ENCODE measurements at places on chromosomes 5 and 9.

- DNase-seq, result no peak
These were observed 2.6 kb upstream of the CCDC187 start for GRCh38 chr9:136306211-136307208.

DNA sequence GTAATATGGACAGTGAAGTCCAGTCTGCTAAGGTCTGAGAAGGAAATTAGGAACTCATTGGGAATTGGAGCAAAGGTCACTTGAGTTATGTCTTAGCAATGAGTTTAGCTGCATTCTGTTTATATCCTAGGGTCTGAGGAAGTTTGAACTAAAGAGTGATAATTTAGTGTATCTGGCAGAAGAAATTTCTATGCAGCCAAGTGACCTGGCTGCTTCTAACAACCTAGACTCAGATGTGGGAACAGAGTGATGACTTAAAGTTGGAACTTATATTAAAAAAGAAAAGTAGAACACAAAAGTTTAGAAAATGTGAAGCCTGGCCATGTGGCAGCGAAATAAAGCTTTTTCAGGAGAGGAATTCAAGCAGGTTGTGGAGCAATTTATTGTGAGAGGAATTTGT is 106.2 kb downstream of the PRDM9 start:
- no peak for DNase-seq

GRCh38 chr5:158261674-158262367 is 402.9 kb upstream of the CLINT1 start:
- DNase-seq, result no peak

DNA sequence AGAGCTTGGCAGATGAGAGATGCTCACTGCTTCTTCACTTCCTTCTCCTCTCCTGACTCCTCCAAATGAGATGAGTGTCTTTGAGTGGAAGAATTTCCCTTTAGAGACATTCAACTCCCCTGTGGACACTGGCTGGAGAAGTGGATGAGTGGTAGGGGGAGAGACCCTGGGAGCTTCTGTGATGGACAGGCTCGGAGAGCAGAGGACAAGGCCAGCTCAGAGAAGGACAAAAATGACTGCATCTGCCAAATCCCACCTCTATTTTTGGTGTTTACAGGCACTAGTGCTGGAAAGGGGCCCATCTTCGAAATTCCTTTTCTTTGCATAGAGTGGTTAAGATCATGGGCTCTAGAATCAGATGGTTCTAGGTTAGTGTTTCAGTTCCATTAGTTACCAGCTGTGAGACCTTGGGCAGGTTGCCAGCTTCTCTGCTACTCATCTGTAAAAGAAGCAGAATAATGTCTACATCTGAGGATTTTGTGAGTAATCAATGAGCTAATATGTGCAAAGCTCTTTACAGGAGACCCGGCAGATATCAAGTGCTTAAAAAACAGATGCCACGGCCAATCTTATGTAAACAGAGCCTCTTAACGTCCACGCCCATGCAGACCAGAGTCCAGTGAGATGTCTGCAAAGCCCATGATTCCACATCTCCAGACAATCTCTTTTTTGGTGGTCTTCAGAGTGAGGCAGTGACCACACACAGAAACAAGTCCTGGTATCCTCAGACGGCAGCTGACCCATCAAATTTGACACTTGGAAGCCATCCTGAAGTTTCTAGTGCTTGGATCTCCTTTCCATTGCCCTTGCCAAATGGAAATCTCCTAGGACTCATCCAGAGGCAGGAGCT is 13.6 kb upstream of the COL27A1 start:
- DNase-seq, result no peak

- DNase-seq, result no peak
These were observed 43.1 kb downstream of the ELL2 start for GRCh38 chr5:95918421-95919006.

- DNase-seq, result no peak
These were observed 285.3 kb upstream of the FAM174A start for GRCh38 chr5:100249884-100250269.

DNA sequence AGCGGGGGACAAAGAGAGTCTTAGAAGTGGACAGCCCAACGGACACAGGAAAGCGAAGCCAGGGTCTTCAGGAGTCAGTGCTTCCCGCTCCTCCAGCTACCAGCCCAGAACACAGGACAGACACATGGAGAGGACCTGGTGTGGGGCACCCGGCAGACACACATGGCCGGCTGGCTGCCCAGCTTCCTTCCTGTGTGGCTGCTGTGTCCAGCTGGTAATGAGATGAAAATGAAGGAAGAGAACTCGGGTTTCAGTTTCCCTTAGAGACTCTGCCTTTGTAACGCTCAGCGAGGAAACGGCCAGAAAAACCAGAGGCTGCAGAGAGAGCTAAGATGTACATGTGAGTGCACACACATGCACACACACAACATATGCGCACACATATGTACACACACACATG is 87.5 kb downstream of the SECISBP2 start:
- DNase-seq, result no peak

- DNase-seq, result no peak
These were observed 17.4 kb upstream of the ARSI start for GRCh38 chr5:150320044-150320613.

- no peak for DNase-seq
These were observed 46.8 kb downstream of the TMEM245 start for GRCh38 chr9:109072821-109073435.

GRCh38 chr5:83312663-83313062 is 158.9 kb upstream of the VCAN start:
- no peak for DNase-seq

DNA sequence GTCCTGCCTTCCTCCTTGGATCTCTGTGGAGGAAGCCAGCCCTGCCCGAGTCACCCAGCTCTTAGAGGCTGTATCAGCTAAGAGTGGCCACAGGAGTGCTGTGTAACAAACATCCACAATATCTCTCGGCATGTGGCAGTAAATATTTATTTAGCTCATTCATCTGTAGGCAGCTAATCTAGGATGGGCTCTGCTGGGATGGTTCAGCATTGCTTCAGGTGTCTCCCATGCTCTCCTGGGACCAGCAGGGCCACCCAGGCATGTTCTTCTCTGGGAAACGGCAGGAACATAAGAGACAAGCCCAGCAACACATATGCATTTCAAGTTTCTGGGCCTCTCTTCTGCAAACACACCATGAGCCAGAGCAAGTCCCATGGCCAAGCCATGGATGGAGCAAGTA is 56.1 kb downstream of the HRH2 start:
- no peak for DNase-seq

DNA sequence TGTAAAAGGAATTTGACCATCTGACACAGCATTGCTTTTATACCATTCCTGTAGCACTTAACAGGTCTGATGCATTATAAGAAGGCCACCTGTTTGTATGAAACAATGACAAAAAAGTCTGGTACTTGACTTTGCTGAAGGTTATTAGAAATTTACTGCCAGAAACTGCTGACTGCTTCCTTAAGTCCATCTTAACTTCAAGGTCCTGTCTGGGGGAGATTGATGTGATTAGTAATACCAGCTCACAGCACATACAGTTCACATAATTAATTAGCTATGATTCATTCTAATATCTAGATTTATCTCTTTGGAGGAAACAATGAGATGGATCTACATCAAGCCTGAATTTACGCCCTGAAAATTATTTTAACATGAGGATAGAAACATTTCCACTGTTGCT is 49.6 kb upstream of the TEK start:
- no peak for DNase-seq

DNA sequence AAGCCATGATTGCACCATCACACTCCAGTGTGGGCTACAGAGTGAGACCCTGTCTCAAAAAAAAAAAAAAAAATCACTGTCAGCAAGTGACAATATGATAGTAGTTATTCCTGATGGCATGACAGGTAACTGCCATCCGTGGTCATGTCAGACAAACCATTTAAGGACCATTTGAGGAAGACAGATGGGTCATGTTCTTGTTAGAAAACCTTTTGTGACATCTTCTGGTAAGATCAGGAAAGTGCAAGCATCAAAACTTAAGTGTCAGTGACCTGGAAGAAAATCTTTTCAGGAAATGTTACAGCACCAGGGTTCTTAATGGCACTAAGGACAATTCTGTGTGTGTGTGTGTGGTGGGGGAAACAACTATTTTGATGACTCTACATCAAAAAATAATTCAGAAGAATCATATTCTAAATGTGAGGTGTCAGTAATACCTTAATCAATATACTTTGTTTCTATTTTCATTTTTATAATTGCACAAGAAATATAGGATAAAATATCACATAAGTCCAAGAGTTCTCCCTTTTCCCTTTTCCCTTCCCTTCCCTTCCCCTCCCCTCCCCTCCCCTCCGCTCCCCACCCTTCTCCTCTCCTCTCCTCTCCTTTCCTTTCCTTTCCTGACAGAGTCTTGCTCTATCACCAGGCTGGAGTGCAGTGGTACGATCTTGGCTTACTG is 17.8 kb downstream of the SLC38A9 start:
- no peak for DNase-seq

- no peak for DNase-seq
These were observed 4.9 kb downstream of the PCDHGC5 start for GRCh38 chr5:141493500-141494422.

GRCh38 chr5:179530069-179530998 is 20.0 kb upstream of the RUFY1 start:
- DNase-seq, result peak; percentile 61

- DNase-seq, result no peak
These were observed 176.0 kb downstream of the ZNF608 start for GRCh38 chr5:124570285-124571035.

- DNase-seq, result no peak
These were observed 16.9 kb downstream of the NNT start for GRCh38 chr5:43619911-43620310.

GRCh38 chr5:116671211-116671736 is 96.7 kb upstream of the SEMA6A start:
- no peak for DNase-seq

DNA sequence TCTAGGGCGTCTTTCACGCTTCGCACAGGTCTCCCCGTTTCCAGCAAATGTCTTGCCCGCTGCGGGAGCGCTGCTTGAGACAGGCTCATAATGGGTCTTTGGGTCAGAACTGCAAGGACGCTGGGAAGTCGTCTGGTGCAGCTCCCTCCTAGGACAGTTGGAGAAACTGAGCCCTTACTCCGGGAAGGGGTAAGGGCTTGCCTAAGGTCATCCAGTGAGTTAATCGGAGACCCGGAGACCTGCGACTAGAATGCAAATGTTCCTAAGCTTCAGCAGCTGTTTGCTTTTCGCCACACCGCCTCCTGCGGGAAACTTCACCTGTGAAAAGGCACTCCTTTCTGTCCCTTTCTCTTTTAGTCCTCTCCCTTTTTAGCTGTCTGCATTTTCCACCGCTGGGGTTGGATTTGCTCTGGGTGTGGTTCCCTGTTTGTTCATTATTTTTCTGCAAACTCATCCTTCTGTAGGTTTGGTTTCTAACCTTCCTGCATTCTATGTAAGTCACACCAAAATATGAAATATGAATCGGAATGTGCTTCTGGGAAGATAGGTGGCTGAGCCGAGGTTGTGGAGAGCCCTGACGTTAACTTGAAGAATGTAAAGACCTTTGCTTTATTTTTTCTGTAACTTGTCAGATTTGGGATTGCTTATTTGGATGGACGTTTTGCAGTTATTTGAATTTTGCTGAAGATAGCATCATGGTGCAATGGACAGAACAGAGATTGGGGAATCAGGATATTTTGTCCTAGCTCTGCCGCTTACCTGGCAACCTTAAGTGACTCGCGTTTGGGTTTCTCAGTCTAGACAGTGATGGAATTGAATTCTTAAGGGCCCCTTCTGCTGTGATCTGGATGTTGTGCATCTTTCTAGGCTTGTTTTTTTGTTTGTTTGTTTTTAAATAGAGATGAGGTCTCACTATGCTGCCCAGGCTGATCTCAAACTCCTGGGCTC is 909 bp downstream of the SLC36A1 start:
- DNase-seq, result peak; percentile 8

DNA sequence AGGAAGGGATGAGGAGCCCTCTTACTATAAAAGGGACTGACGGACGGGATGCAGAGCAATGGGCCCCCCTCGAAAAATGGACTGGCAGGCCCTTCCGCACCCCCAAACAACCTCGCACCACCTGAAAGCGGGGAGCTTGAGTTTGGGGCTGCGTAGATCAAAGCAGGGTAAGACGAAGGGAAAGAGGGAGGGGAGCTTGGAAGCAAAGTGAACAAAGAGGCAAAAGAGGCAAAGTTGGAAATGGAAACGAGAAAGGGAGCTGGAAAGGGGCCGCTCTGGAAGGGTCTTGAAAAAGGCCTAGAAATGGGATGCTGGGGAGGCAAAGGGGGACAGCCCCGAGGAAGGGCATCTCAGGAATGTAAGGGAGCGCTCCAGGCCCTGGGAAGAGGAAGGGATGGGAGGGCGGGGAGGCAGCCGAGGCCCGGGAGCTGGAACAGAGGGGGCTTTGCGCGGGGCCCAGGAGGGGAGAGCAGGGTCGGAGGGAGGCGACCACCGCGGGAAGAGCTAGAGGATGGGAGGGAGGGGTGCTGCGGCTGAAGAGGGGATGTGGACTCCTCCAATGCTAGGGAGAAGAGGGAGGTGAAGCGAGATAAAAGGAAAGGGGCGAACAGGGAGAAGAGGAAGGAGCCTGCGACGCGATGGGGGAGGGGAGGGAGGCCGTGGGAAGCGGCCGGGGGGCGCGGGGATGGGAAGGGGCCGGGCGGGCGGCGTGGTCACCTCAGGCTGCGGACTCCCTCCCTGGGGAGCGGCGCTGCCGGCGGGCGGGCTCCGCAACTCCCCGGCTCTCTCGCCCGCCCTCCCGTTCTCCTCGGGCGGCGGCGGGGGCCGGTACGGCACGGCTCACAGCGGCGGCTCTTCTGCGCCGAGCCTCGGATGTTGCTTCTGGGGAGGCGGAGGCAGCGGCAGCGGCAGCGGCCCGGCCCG is 577 bp downstream of the RNF145 start:
- peak; percentile 10 for DNase-seq

GRCh38 chr5:107935645-107936044 is 264.9 kb upstream of the EFNA5 start:
- no peak for DNase-seq
